ENCODE measurements at places on chromosomes 3 and 15.

GRCh38 chr3:11088831-11089230, 65.5 kb upstream of the HRH1 start:
- no peak for DNase-seq

DNA sequence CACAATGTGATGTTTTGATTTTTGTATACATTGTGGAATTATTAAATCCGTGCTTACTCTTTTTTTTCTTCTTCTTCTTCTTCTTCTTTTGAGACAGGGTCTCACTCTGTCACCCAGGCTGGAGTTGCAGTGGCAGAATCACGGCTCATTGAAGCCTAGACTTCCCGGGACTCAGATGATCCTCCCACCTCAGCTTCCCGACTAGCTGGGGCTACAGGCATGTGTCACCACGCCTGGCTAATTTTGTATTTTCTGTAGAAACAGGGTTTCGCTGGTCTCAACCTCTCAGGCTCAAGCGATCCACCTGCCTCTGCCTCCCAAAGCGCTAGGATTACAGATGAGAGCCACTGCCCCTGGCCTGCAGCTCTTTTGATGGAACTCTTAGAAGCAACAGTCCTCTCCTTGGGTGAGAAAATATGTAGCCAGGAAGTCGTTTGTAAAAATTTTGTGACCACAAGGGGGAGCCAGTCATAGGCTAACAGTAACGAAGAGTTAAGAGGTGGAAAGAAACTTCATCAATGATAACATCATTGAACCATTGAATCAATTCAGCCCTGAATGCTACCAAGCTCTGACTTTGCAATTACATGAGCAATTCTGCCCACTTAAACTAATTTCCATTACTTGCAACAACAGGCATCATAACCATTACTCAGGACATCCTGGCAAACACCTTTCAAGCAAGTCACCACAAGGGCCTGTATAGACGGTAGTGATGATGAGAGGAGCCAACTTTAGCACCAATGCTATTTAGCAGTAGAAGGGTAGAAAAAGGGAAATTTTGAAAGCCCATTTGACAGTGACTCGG, 16.7 kb upstream of the CMTM7 start:
- peak; percentile 74 for DNase-seq

GRCh38 chr3:141395005-141395589, 26.8 kb downstream of the ZBTB38 start:
- no peak for DNase-seq

- DNase-seq = no peak
Measured at GRCh38 chr15:40325700-40326099, 2.2 kb downstream of the INAFM2 start.

- DNase-seq = no peak
Measured at GRCh38 chr15:74316141-74316540, 51.3 kb downstream of the CYP11A1 start.

- no peak for DNase-seq
Measured at GRCh38 chr3:143237077-143237627, 117.6 kb downstream of the CHST2 start.

DNA sequence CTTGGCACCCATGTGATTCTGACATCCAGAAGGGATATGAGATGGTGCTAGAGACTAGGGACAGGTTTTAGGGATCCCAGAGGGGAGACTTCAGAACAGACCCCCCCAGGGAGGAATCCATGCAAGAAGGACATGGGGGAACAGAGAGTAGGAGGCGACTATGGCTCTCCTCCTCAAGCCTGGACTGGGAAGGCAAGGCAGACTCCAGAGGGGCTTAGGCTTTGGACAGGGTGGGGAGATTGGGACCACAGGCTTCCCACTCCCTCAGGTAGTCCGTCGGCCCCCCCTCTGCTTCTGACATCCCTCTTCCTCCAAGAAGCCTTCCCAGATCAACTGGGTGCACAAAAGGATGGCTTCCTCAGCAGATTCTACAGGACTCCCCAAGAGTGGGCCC, 3.0 kb upstream of the VIPR1 start:
- no peak for DNase-seq

- no peak for DNase-seq
Measured at GRCh38 chr3:140013220-140013619, 78.2 kb downstream of the CLSTN2 start.

DNA sequence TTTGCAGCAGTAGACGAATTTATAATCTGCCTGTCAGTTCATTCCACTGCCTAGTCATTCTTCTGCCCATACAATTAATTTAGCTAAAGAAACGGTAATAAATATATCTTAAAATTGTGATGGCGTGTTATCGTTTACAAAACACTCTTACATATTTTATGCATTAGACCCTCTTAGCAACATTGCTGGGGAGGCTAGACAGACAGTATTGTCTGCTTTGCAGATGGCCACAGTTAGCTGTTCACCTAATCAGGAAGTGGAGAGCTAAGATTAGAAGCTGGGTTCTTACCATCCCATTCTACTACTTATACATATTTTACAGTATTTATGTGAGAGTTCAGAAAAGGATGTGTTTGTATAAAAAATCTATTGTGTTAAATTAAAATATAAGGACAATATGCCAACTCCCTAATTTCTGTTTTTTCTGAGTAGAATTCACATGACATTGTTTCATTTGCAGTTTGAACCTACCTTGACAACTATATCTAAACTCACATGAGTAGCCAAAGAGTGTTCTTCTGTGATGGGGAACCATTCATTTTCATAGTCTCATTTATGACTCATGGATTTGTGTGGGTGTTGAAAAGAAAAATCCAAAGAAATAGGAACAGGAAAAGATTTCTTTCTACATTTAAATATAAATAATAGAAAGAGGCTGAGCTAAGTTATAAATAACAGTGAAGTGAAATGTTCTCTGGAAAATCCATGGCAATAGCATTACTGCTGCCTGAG, 41.7 kb upstream of the C3orf80 start:
- DNase-seq = no peak

DNA sequence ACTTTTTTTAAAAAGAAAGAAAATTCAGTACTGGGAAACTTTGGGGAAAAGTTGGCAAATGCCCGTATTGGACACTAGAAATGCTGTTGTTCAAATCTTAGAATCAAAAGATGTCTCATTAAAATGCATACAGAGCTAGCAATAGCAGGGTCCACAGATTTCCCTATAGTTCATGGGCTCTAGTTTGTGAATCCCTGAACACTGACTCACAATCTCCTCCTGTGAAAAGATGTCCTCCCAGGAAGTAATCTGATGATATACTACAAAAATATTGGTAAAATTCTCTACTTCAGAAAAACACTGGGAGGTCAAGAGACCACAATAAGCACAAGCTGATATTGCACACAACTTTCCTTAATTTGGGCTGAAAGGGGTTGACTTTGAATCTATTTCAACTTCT, 568.4 kb upstream of the ZNF385D start:
- no peak for DNase-seq
